SK-N-DZ (cell line): ENCODE measurements at places on chromosomes 4 and X.
A peak's percentile ranks its signal among the peaks of the same experiment; 100 is the strongest.

DNA sequence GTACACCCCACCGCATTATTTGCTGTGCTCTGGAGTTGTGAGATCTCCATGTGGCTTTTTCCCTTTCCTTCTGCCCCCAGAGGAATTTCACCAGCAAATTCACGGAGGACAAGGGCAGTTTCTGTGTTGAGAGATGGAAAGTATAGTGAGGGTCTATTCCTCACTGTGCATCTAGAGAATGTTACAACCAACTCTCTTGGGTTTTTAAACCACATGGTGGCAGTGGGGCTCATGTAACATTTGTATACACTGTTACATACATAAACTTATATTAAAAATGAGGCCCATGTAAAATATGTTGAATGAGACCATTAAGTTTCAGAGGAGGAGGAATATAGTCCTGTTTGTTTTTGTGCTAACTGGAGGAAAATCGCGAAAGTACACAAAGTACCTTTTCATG lies 909 bp upstream of the PRKG2 start:
- no peak for DNase-seq

DNA sequence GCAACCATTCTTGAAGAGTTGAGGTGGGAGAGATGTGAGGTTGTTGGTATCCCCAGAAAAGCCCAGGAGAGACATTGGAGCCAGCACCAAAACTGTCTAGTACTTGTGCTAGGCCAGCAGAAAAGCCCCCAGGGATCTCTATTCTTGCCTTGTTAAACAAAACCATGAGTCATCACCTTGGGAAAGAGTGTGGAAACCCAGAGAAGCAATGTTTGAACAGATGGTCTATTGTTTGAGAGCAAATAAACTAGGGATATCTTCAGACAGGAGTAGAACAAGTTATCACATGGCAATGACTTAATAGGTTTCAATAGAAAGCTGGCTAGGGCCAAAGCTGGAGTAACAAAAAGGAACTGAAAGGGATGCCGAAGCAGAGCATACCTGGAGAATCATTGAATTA lies 195.7 kb upstream of the CASK start:
- DNase-seq, result no peak

- no peak for DNase-seq
Measured at GRCh38 chrX:68983004-68983857, 154.4 kb downstream of the EFNB1 start.

DNA sequence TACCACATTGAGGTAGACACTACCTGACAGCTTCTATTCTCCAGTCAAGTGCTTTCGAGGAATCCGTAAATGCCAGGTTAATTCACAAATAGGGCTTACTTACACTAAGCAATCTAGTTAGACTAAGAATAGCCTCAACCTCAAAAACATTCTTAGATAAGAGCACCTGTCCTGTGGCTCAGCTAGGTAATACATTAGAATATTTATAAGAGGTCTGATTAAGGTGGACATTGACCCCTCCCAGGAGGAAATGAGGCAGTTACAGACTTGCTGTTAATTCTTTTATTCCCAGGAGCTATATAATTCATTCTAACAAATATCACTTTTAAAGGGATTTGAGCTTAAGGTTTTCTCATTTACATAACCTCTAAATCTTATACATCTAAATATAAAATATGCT lies 758.1 kb downstream of the GRID2 start:
- DNase-seq, result no peak

GRCh38 chr4:55866973-55867574 lies 13.6 kb downstream of the EXOC1 start:
- peak; percentile 55 for DNase-seq

- DNase-seq, result no peak
Measured at GRCh38 chrX:153927672-153927921, 1.5 kb upstream of the ARHGAP4 start.

GRCh38 chr4:41375561-41375960 lies 118.8 kb downstream of the UCHL1 start:
- no peak for DNase-seq

DNA sequence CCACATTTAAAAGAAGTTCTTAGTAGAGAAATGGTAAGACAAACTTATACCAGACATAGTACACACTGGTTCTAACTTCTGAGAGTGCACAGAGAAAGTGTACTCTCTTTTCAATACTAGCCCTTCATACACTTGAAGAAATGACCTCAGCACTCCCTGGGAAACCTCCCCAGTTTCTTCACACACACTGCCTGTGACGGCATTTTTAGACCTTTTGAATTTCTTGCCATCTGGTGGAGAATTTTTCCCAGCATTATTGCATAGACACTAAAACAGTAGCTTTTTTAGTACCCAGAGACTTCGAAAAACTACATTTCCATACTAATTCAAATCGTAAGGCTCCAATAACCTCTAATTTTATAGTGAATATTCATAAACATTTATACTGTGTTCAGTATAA lies 341.6 kb upstream of the MAOA start:
- no peak for DNase-seq

- peak; percentile 37 for DNase-seq
Measured at GRCh38 chrX:7147413-7147977, at the start of gene STS. Gene STS (plus strand): TSS chrX:7147712. CDS start chrX:7253200, 105,488 bp downstream.

GRCh38 chrX:154379569-154379951 lies 465 bp downstream of the EMD start:
- DNase-seq, result no peak
